Left lung (tissue), 14 donors: ENCODE measurements at places on chromosomes 13 and 19.

DNA sequence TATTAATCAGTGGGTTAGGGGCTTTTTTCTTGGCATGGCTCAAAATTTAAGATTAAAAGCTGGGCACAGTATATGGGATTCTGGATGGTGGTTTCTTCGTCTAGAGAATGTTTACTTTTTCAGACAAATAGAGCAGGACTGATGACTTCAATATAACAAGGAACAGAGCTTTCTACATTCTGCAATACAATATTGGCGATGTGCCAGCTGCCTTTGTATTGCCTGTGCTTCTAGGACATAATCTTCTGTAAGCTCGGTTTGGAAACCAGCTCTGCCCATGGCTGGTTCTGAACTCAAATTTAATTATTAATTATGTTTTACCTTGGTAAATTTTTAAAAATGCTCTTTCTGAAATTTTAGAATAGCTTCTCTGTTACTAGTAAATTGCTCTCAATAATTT lies 139.1 kb upstream of the TRPC4 start:
- DNase-seq = no peak

- no peak for DNase-seq
Observed at GRCh38 chr19:14495672-14496028, 277 bp downstream of the GIPC1 start.

GRCh38 chr13:50691176-50691680 lies 152.3 kb downstream of the DLEU7 start:
- no peak for DNase-seq

DNA sequence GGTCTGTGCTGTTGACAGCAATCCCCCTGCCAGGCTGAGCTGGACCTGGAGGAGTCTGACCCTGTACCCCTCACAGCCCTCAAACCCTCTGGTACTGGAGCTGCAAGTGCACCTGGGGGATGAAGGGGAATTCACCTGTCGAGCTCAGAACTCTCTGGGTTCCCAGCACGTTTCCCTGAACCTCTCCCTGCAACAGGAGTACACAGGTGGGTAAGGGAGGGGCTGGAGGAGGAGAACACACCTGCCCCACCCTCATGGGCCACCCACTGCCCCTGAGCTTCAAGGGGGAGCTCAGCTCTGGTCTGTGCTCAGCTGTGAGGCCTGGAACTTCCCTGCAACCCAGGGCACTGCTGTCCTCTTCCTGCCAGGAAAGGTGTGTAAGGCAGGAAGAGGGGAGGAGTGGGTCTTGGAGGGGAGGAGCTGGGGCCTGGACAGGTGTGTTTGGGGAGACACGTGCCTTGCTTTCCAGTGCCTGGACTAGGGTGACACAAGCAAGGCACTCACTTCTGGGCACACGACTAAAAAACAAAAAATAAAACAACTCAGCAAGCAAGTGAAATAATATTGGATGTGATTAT lies 3.9 kb downstream of the SIGLEC7 start:
- no peak for DNase-seq

DNA sequence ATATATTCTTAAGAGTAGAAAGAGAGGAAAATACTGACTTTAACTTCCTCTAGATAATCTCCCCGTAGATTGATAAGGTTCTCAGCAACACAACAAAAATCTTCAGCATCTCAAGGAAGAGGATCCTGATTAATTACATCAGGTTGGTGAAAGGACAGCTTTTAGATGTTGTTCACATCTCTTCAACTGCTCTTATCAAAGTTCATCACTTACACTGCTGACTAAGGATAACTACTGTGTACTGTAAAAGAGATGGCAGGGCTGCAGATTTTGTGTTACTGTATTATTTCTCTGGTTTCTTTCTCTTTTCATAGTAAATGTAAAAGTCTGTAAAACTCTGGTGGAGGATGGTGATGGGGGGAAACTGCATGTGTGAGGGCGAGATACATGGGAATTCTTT lies 133.7 kb downstream of the PCDH9 start:
- DNase-seq = no peak

DNA sequence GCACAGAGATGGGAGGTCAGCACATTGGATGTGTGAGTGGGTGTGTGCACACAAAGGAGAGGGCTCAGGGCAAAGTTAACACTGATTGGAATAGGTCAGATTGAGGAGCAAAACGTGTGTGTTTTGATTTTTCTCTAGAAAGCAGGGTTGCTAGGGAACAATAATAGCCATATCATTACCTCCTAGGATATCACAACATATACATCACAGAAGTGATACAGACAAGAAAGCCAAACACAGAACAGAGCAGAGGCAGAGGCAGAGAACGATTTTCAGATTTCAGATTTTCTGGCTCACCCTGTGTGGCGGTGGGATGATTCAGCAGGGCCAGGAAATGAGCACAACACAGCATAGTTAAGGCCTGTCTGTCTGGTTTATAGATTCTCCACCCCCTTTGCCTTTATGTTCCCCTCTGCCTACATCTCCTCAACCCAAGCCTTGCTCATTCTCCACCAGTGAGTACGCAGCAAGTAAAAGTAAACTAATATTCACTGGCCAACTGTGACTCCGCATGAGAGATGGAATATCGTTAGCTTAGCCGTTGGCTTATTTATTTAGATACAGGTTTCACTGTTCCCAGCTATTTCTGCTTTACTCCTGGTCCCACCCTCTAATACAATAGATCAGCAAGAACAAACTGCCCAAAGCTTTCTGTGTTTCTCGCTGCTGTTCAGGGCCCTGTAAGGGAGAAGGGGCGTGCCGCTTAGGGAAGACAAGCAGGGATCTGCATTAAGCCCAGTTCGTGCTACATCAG lies 182.7 kb upstream of the TSC22D1 start:
- DNase-seq = no peak
